ENCODE measurements at places on chromosomes 12 and 14.

GRCh38 chr14:37843954-37844607 lies 248.7 kb downstream of the TTC6 start:
- peak; percentile 30 for DNase-seq

DNA sequence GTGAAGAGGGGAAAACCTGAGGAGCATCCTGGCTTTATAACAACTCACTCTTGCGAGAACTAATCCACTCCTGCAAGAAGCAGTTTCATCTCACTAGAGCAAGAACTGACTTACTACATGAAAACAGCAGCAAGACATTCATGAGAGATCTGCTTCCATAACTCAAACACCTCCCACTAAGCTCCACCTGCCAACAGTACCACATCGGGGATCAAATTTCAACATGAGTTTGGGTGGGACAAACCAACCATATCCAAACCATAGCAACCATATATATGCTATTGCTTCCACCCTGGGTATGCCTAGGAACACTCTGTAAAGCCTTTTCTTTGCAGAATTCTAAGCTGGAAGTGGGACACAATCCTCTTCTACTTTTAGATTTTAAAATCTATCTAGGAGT lies 13.9 kb upstream of the AVPR1A start:
- DNase-seq = no peak

GRCh38 chr14:58836303-58836974 lies 198.7 kb downstream of the DACT1 start:
- no peak for DNase-seq

GRCh38 chr12:6313326-6313940 lies 3.0 kb downstream of the PLEKHG6 start:
- DNase-seq = no peak

DNA sequence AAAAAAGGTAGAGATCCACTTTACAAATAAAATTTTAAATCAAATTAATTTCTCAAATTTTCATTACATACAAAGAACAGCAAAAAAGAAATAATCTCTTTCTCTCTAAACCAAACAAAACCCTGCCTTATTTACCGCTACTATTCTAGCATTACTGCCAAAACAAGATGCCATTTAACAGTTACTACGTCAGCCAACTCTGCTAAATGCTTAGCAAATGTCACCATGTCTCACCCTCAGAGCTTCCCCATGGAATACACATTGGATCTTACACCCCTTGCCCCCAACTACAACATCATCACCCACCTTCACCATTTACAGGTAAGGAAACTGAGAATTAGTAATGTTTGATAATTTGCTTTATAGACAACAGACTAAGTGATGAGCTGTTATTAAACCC lies 23.0 kb upstream of the NR2C1 start:
- DNase-seq = no peak

DNA sequence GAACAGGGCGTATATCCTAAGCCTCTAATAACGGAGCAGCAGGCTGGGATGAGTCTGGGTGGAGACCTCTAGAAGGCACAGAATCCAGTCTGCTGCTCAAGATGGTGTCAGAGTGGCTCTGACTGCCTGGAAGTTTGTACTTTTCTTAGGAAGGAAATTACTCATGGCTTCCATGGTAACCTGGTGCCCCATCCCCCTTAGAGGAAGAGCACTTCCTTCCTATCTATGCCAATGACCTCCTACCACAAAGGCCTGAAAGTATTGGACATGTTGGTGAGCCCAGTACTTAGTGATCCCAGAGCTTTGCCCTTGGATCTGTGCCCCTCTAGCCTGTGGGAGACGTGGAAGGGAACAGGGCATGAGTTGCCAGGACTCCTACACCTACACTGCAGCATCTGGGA lies 1.5 kb downstream of the BATF start:
- no peak for DNase-seq

GRCh38 chr14:95265106-95266094 lies 54.3 kb downstream of the CLMN start:
- DNase-seq = peak; percentile 31

DNA sequence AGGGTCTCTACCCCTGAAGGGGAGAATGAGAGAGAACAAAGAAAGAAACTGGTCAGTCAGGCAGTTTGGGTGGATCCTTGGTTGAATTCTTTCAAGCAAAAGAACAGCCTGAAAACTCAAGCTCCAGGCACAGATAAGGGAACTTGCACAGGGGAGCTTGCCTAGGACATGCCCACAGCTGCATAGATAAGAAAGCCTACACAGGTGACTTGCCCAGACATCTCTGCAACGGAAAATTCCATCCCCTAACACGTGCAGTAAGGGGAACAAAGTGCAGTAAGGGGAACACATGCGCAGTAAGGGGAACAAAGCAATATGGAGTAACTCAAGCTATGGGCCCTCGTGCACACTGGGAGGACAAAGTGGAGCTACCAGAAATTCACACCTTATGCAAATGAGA lies 540.1 kb upstream of the MIS18BP1 start:
- DNase-seq = peak; percentile 27

GRCh38 chr14:74427651-74428050 lies 1.6 kb upstream of the SYNDIG1L start:
- no peak for DNase-seq

DNA sequence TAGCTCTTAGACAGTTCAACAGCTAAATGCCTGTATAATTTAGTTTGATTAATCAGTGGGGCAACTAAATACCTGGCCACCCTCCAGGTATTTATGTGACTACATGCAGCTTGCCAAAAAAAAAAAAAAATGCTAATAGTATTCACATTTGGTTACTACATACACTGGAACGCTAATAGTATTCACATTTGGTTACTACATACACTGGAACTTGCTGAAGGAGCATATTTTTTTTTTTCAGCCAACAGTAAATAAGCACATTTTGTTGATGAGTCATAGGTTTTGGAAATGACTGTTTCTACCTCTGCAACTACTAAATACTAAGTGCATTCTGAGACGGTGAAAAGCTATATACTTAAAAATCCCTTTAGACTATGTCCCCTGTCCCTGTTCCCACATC lies 1172.3 kb downstream of the LRFN5 start:
- no peak for DNase-seq

- no peak for DNase-seq
Measured at GRCh38 chr12:92452763-92453162, 250.0 kb upstream of the PLEKHG7 start.

DNA sequence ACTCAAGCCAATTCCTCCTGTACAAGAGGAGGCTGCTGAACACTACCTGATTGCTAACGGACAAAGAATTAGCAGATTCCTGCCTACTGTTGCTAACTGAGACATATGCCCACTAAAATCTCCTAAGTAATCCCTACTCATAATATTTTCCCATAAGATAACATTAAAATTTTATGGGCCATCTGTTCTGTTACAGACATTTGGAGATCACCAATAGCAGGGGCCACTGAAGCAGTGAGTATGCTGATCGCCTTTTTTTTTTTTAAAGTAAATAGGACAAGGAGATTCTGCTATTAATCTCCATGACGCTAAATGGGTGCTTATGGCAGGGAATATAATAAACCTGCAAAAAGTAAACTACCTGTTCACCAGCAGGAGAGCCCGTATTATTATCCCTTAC lies 292.9 kb downstream of the MED13L start:
- no peak for DNase-seq
